ENCODE measurements at places on chromosomes 16 and 17. TPM values are rescaled to one million over a fixed set of nuclear protein-coding genes. Genes with fewer than 3 reads are reported as not detected.

DNA sequence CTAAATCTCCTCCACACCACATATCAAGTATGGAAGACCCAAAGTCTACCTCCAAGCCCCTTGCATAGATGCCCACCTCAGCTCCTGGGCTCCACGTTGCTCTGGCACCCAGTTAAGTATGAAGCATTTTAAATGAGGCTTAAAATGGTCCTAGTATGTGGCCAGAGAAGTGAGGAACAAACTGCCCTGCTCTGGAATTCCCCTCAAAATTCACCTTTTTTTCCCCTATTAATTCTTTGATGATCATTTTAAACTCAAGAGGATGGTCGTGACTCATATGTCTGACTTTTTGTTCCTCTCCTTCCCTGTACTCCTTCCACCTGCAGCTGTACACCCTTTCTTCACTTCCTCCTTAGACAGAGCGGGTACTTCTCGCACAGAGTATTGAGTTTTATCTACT, 234.5 kb upstream of the MYOCD start:
- no peak for DNase-seq

Gene ORMDL3
- 21.8 TPM for total RNA-seq

DNA sequence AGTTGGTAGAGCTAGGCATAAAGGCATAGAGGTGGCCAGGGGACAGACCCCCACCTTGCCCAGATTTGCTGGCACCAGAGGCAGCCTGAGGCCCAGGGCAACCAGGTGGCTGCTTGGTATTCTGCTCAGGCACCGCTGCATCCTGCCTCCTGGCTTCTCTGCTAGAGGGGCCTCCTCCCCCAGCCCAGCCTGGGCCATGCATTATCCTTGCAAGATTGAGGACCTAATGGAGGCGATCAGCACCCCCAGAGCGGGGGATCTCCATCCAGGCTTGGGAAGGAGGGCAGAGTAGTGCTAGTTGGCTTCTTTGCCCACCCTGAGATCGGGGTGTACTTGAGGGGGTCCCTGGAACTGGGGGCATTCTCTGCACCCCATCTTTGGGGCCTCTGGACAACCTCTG, 23.8 kb downstream of the CDK5RAP3 start:
- no peak for DNase-seq

Gene MYH1
- not detected for total RNA-seq

DNA sequence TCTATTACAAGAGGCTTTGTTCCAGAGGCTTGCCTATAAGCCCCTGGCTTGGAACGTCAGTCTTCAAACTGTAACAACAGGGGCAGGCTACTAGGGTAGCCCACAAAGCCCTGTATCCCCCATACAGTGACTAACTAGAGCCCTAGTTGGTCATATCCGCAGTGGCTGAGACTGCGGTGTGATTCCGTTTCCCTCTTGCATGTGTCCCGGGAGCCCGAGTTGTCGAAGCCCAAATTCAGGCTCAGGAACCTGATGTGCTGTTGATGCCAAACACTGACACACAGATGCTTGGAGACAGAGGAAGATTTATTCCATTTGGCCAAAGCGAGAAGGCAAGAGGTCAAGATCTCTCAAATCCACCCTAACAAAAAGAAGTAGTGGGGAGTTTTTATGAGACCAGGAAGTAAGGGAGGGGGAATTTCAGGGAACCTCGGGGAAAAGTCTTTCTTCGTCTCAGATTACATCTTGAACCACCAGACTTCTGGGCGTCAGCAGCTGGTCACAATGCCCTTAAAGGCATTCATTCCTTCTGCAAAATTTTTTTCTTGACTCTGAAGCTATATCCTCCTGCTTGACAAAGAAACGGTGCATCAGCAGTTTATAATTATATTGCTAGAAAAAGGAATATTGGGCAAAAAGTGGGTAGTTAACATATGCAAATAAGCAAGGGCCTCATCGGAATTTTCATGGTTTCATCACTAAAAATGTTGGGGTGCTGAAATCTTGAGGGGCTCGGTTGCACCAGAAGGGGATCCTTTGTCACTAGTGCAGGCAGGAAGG, 879 bp downstream of the SLFN5 start:
- DNase-seq, result peak; percentile 66

- no peak for DNase-seq
These were observed 190.1 kb upstream of the FOXF1 start for GRCh38 chr16:86320237-86320595.

Gene PRSS22
- total RNA-seq, result not detected

- DNase-seq, result no peak
These were observed 294.2 kb upstream of the C16orf82 start for GRCh38 chr16:26772503-26772902.

GRCh38 chr16:68363658-68364521, 53.1 kb downstream of the PRMT7 start:
- DNase-seq, result no peak

Gene PLXDC1
- total RNA-seq, result not detected

DNA sequence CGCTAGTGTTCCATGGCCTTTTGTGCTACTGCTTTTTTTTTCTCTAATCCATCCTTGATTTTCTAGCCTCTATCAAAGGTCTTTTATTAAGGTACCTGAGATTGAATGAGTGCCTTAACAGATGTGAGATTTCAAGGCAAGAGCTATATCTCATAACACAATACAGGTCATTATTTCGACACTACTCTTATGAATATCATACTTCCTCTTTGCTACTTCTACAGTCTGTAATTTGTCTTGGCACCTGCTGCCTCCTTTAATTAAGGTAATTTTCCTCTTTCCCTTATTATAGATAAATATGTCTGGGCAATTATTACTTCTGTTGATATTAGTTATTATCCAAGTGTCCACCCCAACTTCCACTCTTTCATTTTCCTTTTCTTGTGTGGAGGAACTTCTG, 5.3 kb downstream of the KRT28 start:
- no peak for DNase-seq

GRCh38 chr16:89009343-89010209, 32.6 kb upstream of the CBFA2T3 start:
- no peak for DNase-seq

GRCh38 chr16:27495191-27495590, 54.5 kb downstream of the GTF3C1 start:
- no peak for DNase-seq

Gene ABAT
- 0.99 TPM for total RNA-seq

GRCh38 chr16:50460538-50461399, 87.4 kb upstream of the NKD1 start:
- DNase-seq, result no peak
